ENCODE measurements at places on chromosomes 1 and 21.

DNA sequence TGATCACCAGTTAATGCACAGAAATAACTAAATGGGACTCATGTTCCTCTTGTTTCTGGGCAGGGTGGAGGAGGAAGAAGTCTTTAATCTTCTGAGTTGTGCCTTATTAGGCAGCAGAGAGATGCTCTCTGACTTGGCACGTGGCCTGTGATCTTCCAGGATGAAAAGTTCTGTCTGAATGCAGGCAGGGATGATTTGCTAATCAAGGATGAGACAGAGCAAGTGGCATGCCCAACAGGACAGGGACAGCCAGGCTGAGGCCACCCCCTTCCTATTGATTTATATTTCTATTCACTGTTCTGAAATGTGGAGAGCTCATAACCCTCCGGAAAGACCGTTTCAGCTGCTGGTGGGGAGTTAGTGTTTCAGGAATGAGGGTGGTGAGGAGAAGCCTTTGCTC lies 477.8 kb upstream of the CAMK1G start:
- DNase-seq, result no peak

DNA sequence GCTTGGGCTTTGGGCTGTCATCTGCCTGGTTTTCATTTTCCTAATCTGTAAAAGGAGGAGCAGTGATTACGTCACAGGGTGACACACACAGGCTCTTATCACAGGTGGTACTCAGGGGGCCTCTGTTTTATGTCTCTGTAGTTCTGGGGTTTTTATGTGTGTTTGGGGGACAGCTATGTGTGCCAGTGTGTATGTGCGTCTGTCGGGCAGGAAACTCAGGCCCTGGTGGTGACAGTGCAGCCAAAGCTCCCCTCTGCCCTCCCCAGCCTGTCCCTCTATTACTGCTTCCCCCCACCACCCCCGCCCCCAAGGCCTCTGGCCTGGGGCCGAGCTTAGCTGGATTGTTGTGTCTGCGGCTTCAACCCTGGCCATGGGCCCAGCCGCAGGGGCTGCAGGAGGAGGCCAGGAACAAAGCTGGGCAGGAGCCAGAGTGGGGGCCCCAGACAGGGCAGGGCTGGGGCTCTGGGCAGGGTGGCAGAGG lies 13.3 kb downstream of the MFAP2 start:
- no peak for DNase-seq

DNA sequence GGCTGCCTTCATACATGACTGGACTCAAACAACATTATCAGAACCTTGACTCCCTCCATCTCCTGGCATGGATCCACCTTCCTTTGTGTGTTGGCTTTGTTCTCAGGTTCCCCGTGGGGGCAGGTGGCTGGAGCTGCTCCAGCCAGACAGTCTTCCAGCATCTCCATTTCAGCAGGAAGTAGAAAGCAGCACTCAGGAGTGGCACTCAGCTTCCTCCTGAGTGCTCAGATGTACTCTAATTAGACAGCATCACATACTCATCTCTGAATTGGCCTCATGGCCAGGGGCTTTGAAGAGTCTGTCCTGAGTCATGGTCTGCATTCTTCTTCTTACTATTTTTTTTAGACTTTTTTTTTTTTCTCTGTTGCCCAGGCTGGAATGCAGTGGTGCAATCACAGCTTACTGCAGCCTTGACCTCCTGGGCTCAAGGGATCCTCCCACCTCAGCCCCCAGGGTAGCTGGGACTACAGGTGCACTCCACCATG lies 27.9 kb downstream of the OVAAL start:
- no peak for DNase-seq

GRCh38 chr1:71650119-71650518 lies 569.3 kb upstream of the ZRANB2 start:
- DNase-seq, result no peak

GRCh38 chr1:78170859-78171258 lies 125.1 kb downstream of the GIPC2 start:
- DNase-seq, result no peak

DNA sequence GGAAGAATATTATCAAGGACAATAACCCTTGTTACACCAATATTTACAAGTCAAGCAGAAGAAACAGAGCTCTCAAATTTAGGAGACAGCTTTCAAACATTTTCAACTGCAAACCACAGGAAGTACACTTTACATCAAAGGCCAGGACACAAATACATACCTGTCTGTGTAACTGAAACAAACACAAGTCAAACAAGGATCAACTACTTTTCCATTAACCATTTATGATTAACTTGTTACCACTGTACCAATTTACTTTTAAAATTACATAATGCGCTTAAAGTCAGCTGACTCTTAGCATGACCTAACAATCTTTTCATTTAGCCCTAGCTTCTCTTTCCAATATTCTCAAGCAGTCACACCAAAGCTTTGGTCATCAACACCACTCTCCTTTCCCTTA lies 43.5 kb downstream of the TRIM33 start:
- DNase-seq, result no peak

DNA sequence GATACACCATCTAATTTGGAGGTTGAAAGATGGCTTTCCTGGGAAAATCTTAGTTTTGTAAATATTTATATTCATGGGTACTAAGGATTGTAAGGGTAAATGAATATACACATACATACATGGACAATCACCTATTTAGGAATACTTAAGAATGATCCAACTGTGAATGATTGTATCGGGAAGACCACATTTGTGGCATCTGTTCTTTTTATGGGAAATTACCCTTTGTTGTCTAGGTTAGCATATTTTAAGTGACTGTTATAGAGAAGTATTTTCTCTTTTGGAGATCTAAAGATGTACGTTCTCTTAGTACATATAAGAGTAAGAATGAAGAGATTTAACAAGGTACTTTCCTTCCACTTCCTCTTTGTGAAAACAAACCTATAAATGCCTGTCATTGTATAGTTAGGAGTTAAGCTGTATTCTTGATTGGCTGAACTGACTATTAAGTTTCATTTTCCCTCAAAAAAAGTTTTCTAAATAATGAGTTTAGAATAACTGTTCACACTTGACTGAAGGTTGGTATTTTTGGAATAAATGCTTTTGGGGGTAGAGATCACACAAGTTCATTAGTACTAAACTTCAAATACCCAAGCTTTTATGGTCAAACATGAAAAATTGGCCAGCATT lies 26.7 kb downstream of the SNX7 start:
- DNase-seq, result no peak

DNA sequence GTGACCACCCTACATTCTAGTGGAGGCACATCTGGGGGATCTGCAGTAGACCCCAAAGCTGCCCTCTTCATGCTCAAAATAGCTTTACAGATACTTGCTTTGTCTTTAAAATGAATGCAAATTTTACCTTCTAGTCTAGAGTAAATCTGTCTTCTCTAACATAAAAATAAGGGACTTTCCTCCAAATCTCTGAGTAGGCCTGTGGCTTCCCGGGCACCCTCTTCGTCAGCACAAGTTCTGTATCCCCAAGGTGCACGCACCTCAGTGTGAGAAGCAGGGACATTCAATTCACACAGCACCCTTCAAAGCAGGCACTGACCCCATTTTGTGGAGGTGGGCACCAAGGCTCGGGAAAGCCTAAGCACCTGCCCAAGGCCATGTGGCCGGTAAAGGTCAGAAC lies 19.0 kb downstream of the MEF2D start:
- DNase-seq, result no peak

GRCh38 chr1:40794974-40795715 lies 11.6 kb downstream of the KCNQ4 start:
- no peak for DNase-seq

DNA sequence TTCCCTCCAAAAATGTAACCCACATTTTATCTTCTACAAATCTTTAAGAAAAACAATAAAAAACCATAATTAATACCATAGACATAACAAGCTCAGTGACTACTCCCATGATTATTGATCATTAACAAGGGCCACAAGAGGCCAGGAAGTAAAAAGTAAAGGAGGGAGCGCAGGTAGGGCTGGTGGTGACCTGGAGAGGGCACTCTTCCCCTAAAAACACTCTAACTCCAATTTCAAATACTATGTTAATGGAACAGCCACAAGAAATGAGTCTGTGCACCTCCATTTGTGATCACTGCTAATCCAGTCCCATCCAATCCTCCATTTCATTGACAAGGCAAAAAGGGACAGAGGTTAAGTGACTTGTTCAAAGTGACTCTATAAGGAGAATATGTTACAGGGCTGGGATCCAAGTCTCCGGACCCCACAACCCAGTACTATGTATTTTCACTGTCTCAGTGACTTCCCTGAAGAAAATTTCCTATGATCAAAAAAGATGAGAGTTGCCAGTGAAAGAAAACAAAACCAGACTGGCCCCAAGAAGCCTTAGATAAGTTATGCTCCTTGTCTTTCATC lies 41.2 kb upstream of the CFAP298 start:
- DNase-seq, result no peak

DNA sequence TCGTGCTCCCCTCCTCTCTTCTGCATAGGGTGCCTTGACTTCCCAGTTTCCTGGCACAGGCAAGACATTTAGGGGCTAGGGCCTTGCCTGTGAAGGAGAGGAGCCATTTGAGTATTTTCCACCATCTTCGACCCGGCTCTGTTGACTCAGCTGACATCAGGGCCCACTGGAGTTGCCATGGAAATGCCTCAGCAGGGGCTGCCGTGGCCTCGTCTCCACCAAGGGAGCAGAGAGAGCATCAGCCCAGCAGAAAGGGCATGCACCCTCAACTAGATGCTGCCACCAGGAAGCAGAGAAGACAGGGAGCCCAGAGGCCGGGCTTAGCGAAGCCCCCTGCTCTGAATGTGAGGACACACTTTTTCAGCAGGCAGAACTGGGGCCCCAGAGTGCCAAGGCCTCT lies 101.9 kb upstream of the ACTL8 start:
- no peak for DNase-seq

DNA sequence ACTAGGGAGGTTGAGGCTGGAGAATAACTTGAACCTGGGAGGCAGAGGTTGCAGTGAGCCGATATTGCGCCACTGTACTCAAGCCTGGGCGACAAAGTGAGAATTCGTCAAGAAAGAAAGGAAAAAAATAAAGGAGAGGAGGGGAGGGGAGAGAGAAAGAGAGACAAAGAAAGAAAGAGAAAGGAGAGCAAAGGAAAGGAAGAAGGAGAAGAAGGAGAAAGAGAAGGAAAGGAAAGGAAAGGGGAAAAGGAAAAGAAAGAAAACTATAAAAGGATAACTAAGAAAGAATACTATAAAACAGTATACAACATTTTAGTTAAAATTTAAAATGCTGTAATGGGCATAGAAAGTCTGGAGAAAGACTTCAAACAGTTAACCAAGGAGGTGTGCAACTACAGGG lies 33.6 kb downstream of the EIF4G3 start:
- no peak for DNase-seq

DNA sequence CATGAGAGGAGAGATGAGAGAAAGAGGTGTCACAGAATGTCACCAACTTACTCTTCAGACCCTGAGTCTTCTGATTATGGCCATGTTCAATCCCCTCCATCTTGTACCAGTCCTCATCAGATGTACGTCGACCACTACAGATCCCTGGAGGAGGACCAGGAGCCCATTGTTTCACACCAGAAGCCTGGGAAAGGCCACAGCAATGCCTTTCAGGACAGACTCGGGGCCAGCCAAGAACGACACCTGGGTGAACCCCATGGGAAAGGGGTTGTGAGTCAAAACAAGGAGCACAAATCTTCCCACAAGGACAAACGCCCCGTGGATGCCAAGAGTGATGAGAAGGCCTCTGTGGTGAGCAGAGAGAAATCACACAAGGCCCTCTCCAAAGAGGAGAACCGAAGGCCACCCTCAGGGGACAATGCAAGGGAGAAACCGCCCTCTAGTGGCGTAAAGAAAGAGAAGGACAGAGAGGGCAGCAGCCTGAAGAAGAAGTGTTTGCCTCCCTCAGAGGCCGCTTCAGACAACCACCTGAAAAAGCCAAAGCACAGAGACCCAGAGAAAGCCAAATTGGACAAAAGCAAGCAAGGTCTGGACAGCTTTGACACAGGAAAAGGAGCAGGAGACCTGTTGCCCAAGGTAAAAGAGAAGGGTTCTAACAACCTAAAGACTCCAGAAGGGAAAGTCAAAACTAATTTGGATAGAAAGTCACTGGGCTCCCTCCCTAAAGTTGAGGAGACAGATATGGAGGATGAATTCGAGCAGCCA lies 8.0 kb downstream of the ELOA start:
- DNase-seq, result no peak

- no peak for DNase-seq
These were observed 71.6 kb upstream of the C1orf21 start for GRCh38 chr1:184315254-184315653.

DNA sequence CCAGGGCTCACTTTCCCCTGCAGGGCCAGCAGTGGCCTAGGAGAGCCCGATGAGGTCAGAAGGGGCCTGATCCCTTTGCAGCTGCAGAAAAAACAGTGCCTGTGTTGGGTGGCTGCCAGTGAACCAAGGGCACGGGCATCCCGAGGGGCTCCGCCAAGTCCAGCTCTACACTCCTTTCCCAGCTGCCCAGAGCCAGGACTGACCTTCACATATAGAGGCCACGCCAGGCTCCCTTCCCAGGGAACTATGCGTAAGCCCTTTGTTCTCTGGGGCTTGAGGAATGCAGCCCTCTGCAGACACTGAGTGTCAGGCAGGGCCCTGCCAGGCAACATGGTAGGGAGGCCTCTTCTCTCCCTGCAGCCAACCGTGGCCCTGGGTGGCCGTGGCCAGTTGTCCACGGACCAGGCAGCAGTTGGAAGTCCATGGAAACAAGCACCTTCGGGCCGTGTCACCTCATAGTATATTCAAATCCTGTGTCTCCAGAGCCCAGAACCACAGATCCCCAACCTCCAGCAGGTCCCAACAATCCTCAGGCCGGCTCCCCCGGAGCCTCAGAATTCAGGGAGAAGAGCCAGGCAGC lies 194.0 kb downstream of the NPHP4 start:
- DNase-seq, result no peak

- DNase-seq, result no peak
These were observed 15.1 kb downstream of the KHDRBS1 start for GRCh38 chr1:32028746-32029145.

DNA sequence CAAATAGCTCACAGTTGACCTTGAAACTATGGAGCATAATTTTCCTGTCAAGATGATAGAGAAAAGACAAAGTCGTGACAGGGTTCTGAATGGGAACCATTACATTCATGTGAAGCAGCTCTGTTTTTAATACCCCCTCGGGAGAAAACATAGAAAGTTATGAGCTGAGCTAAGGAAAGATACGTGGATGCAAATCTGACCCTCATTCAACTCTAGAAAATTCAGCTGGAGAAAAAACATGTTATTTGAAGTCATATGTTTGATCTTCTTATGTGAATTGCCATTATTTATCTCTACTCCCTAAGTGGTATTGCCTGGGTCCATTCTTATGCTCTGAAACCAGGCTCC lies 48.0 kb upstream of the LRRC52 start:
- no peak for DNase-seq

- no peak for DNase-seq
These were observed 56.2 kb downstream of the STUM start for GRCh38 chr1:226604560-226605317.

DNA sequence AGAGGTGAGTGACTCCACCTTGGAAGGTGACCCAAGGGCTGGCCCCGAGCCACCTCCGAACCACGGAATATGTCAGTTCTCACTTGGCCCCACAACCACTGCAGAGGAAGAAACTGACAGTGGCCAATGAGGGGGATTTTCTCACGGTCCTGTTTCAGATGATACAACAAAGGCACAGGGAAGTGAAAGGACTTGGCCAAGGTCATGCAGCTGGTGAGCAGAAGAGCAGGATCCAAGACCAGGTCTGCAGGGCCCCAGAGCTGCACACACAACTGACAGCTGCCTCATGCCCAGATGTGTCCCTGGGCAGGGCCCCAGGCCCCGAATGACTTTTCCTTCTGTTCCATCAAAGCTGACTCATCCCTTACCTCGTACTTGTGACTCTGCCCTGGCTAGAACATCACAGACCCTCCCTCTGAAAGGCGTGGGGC lies 25.8 kb upstream of the EVA1B start:
- DNase-seq, result no peak

Data from esophagus muscularis mucosa (tissue), 4 donors.